ENCODE measurements at places on chromosomes 5 and 9.

GRCh38 chr5:171570244-171570825, 150.9 kb downstream of the FGF18 start:
- no peak for DNase-seq

GRCh38 chr9:98080326-98080725, 23.8 kb downstream of the NANS start:
- DNase-seq: no peak

DNA sequence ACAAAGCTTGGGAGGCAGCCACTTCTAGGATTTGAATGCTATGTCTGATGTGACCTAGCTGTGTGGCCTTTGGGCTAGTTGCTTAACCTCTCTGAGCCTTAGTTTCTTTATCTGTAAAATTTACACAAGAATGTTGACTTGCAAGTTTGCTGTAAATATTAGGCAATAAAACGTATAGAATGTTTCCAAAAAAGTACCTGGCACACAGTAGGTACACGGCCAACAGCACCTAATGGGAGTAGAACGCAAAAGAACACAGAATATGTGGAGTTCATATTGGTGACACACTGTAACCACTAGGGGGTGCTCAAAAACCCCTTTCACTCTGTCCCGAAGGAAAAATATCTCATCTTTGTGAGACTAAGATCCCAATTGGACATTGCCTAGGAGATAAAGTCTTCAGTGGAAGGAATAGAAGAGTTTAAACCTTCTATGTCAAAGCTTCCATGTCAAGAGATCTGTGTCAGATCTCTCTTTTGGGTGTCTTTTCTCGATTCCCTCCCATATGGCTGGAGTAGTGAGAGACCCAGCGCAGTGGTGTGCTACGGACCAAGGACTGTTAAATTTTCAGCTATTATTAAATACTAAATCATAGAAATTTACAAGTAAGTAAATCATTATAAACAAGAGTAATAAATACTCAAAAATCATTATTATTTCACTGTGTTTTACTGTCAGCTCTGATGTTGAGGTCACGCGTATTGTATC, 145.4 kb upstream of the RAD23B start:
- peak; percentile 29 for DNase-seq

DNA sequence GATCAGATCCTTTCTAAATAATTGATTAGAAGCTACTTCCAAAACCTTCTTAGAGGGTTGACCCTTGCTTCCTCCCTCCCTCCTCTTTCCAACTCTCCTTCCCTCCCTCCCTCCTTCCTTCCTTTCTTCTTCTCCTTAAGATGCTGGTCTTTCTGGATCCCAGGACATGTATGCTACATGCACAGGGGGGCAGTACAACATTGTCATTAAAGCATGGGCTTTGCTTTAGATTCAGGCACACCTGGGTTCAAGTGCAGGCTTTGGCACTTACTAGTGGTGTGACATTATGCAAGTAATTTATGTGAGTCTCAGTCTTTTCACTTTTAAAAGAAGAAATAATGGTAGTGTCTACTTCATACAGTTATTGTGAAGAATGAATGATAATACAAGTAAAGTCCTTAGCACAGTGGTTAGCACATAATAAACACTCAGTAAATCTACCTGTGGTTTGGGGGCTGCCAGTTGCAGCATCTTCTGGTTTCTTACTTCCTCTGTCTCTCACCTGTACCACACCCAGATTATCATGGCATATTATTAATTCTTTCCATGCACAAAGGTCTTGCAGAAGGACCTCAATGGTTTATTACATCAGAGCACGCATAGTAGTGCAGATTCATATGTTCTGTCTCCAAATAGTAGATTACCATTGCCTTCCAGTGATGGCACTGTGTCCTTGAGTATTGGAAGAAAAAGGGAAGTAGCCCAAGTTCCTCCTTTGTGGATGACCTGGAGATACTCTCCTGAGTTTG, 154.1 kb downstream of the ARHGAP26 start:
- DNase-seq: no peak

DNA sequence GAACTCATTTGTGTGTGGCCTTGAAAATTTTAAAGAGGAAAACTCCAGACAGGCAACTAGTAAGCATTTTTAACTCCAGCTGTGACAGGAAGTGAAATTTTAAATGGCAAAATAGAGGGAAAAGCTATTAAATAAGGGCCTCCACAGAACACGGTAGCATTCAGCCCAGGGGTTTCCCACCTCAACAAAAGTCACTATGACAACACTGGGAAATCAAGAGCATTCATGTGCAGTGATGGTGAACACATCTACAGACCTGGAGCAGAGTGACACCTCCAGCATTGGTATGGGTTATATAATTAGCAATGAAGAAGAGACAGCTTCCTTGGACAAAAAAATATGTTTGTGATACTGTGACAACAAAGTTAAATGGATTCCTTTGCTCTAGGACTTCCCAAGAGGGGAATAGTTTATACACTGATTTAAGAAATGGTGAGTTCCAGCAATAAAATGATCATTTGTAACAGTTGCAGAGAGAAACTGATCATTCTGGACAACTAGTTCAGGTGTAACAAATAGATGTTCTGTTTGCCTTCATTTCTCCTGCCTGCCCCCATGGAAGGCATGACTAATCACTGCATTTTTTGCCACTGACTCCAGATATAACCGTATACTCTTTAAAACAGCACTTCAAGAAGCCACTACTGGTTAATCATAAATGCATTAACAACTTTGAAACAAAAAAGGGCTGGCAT, 93.3 kb upstream of the SLC44A1 start:
- DNase-seq: no peak

- DNase-seq: peak; percentile 68
Observed at GRCh38 chr5:4700069-4700468, 440.1 kb upstream of the ADAMTS16 start.

DNA sequence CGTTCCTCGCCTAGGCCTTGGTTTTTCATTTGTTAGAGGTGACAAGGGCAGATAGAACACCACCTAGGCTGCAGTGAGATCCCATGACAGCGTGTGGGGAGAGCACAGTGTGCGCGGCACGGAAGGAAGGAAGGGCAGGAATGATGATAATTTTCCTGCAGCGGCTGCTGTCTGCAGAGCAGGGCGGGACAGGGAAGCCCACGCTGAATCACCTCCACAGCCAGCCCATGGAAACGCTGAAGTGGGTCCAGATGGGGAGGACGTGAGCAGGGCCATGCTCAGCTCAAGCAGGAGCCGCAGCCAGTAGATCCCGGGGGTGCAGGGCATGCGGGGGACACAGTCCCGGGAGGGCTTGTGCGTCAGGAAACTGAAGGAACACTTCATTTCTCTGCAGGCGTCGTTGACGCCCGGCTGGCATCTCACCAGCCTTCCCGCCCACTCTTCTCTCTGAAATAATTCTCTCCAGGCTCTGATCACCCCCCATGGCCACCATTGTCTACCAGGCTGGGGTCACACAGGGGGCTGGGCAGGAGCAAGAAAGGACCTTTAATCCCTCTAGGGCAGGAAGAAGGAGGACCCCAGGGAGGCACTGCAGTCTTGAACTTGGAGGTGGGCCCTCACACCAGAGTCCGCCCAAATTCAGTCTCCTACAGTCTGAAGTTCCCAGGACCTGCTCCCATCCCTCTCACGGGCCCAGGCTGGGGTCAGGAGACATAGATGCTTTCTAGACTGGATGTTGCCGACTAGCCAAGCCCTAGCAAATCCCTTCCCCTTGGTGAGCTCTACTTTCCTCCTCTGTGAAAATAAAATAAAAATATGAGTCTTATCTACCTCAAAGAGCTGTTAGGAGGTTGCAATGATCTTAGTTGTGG, 20.9 kb upstream of the SYNPO start:
- no peak for DNase-seq

- no peak for DNase-seq
Observed at GRCh38 chr5:18321262-18321942, 687.1 kb downstream of the TAF11L14 start.

DNA sequence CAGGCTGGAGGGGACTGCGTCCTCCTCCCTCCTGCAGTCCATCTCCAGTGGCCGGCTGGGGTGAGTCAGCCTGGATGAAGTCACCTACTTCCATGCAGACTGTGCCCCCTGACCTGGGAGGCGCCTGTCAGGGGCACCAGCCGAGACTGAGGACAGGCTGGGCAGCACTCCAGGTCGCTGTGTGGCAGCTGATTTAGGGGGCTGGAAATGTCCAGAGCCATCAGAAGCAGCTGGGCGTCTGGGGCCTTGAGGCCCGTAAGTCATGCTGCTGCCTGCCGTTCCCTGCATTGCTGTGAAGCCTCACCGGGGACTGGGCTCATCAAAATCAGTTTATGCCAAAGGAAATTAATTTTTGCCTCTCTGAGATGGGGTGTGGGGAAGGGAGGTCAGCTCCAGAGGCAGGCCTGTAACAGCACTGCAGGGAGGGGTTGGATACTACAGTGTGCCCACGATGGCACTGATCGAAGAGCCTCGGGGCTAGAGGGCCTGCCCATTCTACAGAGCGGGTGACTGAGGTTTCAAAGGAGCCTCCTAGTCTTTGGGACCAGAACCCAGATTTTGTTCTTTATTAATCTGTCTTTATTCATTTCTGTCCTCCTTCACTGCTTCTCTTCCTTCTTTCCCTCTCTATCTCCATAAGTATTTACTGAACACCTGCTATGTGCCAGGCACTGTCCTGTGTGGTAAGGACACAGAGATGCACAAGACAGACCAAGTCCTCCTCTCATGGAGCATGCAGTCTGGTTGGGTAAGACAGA, 70.4 kb upstream of the PSD2 start:
- DNase-seq: no peak

- DNase-seq: peak; percentile 79
Observed at GRCh38 chr9:68970151-68970550, 43.8 kb downstream of the PRKACG start.

DNA sequence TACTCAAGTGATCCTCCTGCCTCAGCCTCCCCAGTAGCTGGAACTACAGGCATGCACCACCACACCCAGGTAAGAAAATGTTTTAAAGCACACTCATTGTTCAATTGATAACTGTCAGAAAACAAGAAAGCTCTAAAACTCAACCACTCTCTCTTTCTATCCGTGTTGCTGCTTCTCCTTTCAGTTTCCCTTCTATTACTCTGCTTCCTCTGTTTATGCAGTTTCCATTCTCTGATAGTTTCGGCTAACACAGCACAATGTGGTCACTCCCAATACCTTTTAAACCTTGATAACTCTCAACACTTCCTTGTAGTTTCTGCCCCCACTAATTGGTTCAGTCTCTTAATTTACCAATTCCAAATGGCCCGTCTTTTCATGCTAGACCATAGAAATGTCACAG, 59.2 kb upstream of the NR4A3 start:
- no peak for DNase-seq

DNA sequence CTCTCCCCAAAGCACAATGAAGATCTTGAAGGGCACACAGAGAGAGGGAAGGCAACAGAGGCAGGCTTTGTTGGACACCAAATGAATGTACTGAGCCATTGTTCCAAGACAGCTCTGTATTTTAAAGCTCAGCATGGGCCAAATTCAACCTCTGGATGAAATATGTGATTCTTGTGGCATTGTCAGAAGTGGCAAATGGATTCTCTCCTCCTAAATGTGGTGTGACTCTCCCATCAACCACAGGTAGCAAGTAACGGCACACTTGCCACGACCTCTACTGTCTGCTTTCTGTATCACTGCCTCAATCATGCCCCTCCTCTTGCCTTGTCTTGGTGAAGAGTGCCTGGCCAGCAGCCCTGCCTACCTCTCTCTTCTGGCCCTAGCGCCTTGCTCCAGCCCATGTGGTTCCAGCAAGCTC, 6.1 kb upstream of the MOB3B start:
- peak; percentile 18 for DNase-seq

- DNase-seq: no peak
Observed at GRCh38 chr5:143955141-143955540, 143.2 kb downstream of the HMHB1 start.

DNA sequence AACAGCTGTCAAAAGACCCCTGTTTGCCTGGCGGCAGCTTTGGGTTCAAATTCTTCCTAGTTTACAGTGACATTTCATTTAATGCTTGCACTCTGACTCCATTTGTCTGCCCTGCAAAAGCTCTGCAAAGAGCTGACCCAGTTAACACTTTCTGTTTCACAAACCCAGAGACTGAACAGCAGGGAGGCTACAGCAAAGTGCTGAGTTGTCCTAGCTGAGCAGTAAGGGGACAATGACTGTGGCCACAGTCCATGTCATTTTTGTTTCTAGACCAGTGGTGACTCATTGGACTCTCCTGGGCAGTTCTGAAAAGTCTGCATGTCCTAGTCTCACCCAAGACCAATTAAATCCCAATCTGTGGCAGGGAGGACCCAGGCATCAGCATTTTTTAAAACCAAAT, 994.8 kb upstream of the WWC1 start:
- DNase-seq: no peak

- DNase-seq: no peak
Observed at GRCh38 chr5:138659121-138659520, 83.9 kb upstream of the HSPA9 start.

DNA sequence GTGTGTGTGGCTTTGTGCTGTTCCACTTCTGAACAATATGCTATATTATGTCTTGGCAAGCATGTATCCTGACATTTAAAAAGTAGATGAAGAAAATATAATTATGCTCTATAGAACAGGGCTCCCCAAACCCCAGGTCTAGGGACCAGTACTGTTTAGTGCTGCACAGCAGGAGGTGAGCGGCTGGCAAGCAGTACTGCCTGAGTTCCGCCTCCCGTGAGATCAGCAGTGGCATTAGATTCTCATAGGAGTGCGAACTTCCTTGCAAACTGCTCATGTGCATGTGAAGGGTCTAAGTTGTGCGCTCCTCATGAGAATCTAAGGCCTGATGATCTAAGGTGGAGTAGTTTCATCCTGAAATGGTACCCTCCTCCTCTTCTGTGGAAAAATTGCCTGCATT, 979.1 kb upstream of the CTNND2 start:
- DNase-seq: no peak

- DNase-seq: no peak
Observed at GRCh38 chr9:114223564-114224246, 68.4 kb downstream of the COL27A1 start.

GRCh38 chr9:38004809-38005560, 64.0 kb downstream of the SHB start:
- no peak for DNase-seq

DNA sequence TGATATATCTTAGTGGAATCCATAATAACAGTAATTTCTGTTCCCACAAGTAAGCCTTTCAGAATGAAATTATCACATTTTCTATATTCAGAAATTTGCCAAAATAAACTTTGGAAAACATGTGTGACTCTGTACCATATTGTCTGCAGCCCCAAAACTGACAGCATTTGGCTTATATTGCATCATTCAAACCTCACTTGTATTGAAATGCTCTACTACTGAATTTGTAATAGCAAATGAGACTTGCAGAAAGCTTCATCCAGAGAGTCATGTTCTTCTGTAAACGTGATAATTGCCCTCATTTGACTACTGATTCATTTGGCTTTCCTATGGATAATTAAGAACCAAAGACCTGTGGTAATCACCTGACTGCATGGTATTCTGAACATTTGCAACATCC, 1249.5 kb upstream of the CDH18 start:
- peak; percentile 49 for DNase-seq

- peak; percentile 60 for DNase-seq
Observed at GRCh38 chr5:75460942-75461610, 50.4 kb downstream of the CERT1 start.

GRCh38 chr5:113092683-113093082, 116.1 kb downstream of the DCP2 start:
- DNase-seq: peak; percentile 25

DNA sequence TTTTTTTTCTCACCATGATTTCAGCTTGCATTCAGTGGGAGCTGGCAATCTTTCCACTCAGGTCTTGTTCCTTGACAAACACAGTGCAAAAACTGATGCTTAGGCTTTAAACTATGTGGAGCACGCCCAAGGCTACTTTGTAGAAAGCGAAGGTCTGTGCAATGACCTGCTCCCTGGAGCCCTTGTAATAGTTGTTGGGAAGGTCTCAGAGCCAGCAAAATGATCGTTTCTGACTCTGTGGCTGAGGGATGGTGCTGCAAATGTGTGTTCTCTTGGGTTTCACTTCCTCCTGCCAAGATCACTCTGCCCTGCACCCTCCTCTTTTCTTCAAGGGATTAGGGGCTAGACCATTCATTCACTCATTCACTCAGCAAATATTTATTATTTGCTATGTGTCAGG, 249.7 kb upstream of the MAP3K1 start:
- DNase-seq: no peak

Measured in NCI-H146 (cell line).